ENCODE measurements at places on chromosomes 4 and X. TPM values are rescaled to one million over a fixed set of nuclear protein-coding genes. Genes with fewer than 3 reads are reported as not detected.

- DNase-seq = no peak
Observed at GRCh38 chr4:15143551-15143950, 141.3 kb downstream of the CPEB2 start.

DNA sequence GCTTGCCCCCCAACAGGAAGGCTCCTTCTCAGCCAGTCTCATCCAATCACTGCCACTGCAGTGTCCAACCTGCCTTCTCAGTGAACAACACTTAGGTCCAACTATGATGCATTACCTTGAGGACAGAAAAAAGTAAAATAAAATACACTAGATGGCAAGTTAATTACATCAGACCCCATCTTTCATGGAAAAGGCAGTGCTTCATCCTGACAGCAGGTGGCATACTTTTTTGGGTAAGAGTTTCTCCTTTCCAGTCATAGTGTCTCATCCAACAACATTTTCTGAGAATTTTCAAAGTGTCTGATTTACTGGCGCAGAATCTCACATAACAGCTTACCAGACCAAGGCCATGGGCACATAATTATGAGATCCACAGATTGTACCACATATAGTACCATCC is 1742.8 kb downstream of the PCDH7 start:
- no peak for DNase-seq

DNA sequence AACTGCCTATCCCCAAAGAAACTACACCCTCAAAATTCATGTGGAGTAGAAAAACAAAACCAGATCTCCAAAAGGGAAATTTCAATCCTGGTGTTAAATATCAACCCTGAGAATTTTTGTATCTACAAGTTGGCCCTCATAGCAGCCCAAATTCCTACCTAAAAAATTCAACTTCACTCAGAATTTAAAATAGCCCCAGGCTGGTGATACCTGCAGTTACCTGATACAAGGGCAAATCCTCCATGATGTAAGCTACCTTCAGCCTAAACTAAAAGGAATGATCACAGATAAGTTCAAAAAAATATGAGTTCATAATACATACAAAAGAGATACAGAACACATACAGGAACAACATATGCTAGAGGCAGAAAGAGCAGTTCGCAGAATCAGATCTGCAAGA is 138.4 kb downstream of the HNRNPD start:
- DNase-seq = no peak

DNA sequence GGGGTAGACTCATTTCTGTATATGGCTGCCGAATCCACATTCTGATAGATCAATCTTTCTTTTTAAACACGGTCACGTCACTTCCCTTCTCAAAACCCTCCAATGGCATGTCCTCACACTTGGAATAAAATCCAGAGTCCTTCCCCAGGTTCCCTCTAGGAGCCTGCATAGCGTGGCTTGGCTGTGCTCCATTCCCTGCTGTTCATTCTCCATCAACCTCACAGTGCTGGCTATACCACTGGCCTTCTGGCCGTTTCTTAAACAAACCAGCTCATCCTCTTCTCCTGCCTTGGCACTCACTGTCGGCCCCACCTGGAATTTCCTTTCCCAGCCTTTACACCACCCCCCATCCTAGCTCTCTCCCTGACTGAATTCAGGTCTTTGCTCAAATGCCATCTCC is 77.1 kb downstream of the RBM47 start:
- no peak for DNase-seq

DNA sequence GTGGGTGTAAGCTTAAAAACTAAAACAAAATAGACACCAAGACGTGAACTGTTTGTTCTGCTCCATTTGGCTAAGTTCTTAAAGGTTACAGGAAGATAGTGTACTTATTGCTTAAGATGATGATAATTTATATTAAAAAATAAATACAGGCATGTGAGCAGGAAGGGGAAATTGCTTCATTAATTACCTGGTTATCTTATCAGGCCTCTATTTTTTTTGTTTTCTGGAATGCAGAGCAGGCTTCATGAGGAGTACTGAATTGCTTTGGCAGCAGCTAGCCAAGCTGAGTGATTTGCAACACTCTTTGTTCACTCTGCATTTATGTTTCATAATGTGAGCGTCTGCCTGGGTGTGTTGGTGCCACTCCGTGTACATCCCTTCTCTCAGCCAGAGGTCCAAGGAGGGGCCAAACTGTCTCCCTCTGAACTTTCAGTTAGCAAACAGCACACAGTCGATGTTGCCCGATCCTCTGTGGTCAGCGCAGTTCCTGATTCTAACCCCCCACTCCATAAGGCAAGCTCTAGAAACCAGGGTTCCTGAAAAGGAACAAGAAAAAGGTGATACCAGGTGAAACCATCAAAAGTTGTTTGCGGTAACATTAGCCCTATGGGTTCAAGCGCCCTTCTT is 348.2 kb downstream of the SPRY1 start:
- no peak for DNase-seq

DNA sequence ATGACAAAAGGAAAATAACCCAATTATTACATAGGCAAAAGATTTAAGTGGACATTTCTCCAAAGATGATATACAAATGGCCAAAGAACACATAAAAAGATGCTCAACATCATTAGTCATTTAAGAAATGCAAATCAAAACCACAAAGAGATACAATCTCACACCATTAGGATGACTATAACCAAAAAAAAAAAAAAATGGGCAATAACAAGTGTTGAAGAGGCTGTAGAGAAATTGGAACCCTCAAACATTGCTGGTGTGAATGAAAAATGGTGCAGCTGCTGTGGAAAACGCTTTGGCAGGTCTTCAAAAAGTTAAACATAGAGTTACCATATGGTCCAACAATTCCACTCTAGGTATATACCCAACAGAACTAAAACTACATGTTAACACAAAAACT is 5.6 kb upstream of the PRDX4 start:
- DNase-seq = no peak

DNA sequence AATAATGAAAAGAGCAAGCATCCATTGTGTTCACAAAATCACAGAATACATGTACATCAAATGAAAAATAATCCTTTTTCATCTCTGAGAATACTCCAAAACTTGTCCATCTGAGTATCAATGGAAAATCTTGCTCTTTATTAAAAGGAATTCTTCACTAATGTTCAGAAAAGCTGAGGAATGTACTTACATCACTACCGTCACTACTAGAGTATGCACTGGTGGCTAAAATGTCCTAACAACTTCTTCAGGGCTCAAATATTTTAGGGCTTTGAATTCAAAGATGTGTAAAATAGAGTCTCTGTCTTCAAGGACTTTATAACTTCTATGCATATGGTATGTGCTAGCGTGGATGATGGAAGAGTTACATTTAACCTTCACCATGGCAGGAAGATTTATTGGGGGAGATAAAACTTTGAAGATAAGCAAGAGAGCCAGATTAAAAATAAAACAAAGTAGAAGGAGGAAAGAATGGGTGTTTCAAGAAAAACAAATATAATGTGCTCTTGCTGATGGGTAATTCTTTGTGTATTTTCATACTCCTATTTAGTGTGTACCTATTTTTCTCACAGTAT is 55.1 kb downstream of the DMD start:
- DNase-seq = no peak

GRCh38 chrX:17370191-17370590 is 4.8 kb upstream of the NHS start:
- no peak for DNase-seq

GRCh38 chrX:38287674-38288073 is 39.6 kb downstream of the RPGR start:
- no peak for DNase-seq

Gene C1QTNF7
- total RNA-seq = 2.6 TPM

Gene NKX3-2
- total RNA-seq = not detected

Gene TRIM61
- total RNA-seq = 1.7 TPM

Gene ANK2
- total RNA-seq = 325 TPM
